ENCODE measurements at places on chromosomes 1 and 21.

DNA sequence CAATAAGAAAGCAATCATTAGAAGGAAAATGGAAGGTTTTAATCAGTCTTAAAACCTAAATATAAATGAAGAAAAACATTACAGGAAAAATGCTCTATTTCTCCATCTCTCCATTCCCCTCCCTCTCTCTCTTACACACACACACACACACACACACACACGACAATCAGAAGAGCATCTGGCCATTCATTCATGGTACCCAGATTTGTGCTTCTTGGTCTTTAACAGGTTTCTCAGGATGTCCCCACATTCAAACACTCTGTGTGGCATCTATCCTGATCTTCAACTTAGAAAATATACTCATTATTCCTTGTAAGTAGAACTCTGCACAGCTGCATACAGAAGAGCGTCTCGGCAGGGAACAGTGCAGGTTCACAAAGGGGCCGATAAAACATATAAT is 779 bp downstream of the LRRC40 start:
- DNase-seq: peak; percentile 42

- no peak for DNase-seq
These were observed 138.9 kb upstream of the SOD1 start for GRCh38 chr21:31520561-31521098.

DNA sequence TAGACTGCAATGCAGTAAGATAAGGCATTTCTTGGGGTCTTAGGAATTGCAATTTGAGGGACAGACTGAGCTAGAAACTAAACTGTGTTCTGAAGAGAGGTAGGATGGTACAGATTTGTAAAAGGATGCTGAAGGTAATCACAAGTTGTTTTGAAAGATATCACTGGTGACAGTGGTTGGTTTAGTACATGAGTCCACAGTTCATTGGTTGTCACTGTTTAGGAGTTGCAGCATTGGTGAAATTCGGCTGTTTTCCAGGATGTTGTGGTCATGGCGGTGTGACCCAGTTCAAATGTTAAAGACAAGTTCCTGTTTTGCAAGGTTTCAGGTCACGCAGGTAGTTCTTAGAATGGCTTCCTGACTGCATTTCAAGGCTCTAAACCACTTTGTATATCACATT is 292.8 kb upstream of the B3GALT2 start:
- no peak for DNase-seq

DNA sequence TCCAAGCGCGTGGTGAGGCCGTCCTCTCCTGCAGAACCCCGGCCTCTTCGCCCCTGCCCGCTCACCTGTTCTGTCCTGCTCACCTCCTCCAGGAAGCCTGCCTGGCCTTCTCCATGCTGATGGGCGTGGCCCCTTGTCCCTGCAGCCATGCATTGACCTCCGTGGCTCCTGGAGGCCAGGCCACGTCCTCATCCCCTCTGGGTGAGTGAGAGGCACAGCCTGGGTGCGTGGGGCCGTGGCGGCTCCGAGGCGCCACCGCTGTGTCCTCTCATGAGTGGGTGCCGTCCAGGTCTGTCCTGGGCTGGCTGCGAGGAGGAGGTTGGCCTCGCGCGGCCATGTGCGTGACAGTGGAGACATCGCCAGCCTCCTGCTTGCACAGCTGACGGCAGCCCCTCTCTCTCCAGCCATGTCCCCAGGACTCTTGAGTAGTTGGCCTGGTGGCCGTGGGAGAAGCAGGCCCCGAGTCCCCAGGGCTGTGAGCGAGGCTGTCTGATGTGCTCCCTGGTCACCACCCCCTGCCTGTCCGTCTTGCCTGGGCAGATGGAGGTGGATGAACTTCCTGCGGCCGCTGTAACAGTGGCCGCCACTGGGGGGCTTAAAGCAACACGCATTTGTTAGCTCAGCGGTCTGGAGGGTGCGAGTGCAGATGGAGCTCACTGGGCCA is 58.1 kb downstream of the PRKCZ start:
- DNase-seq: no peak

- DNase-seq: no peak
These were observed 177.3 kb downstream of the CHRM3 start for GRCh38 chr1:239563681-239564080.

DNA sequence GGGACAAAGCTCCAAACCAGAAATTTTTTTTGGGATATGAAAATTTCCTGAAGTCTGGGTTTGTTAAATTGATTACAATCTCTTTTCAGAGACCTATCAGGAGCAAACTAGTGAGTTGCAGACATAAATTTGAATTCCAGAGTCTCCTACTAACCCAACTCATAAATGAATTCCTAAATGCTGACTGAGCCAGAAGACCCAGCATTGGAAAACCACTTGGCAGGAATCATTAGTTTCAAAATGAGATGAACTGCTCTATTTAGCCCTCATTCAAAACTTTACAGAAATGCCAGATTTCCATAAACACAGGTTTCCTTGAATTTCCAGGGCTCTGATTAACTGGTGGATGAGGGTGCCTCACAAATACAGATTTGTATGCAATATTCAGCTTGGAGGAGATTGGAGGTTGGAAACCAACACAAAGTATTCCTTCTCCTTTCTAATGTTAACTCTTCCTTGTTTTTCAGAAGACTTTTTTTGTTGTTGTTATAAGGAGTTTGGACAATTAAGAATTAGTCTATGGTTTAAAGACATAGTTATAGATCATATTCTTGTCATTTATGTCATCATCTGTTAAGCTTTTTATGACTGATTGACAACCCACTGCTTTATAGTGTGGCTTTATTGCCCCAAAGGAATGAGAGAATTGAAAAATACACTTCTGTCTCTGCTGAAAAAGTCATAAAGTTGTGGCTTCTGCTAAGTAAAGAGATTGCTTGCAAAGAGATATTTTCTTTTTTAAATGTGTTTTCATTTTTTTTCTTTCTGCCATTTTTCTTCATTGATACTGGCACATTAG is 222.8 kb downstream of the HLX start:
- DNase-seq: no peak

DNA sequence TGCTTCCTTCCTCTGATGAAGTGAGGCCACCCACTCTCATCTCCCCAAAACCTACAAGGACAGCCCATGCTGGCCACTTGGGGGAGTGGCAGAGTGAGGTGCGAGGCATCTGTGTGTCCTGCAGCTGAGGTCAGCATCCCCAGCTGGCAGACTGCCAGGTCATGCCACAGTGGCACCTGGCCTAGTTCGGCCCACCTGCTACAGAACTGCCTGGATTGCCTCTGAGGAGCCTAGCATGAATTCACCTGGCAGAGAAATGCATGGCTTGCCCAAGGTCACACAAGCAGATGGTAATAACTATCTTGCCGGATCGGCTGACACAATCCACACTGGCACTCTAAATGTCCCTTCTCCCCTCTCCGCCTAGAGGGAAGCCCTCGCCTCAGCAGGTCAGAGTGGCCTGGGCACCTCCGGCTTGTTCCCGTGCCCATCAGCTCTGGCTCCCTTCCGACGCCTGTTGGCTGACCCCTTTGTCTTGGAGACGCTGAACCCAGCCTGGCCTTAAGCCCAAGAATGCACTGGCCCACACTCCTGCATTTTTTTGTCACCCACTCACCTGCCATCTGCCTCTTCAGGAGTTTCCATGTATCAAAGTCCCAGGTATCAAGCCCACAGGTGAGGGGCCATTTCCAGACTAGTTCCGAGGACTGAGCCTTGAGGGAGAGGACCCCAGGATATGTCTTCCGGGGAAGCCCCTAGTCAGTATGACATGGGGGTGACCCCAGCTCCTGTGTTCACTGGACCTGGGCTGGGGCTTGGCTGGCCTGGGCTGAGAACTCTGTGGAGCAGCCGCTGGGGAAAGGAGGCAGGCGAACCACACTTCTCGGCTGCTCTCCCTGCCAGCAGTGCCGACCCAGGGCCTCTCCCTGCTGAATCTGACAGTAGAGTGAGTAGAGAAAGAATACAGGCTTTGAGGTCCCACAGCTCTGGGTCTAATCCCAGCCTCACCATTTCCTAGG is 21.7 kb downstream of the ECE1 start:
- DNase-seq: peak; percentile 28

DNA sequence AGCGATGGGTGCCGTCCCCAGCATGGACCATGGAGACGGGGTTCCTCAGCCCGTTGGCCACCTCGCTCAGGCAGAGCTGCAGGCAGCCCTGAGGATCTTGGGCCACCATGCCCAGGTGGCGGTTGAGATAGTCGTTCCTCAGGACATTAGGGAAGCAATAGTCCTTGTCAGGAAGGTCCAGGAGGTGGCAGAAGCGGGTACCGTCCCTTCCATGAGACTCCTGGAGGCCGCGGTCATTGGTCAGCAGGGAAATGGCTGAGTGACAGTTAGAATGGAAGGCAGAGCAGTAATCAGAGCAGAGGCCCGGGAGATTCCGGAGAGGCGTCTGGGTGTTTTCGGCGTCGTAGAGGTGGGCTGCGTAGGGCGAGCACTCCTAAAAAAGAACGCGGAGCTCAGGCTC is 4.1 kb downstream of the HHIPL2 start:
- DNase-seq: no peak

DNA sequence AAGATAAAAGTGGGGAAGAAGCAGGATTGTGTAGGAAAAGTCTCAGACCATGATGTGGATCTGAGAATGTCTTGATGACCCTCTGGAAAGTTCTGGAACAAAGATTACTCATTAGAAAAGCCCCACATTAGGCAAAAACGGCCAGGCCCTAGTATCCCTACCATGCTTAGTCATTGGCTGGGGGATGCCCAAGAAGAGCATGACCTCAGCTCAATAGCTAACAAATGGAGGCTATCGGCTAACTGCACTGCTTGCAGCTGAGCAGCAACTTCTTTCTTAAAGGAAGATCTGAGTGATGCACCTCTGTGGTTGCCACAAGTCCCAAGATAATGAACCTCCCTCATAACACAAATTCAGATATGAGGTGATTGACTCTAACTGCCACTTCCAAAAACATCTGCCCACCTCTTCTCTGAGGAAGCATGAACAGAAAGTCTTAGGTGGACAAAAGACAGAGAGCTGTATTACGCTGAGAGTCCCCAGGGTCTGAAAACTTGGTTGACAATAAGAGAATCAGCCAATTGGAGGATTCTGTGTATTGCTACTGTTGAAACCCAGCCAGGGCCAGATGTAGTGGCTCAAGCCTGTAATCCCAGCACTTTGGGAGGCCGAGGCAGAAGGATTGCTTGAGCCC is 64.6 kb upstream of the AK4 start:
- no peak for DNase-seq

DNA sequence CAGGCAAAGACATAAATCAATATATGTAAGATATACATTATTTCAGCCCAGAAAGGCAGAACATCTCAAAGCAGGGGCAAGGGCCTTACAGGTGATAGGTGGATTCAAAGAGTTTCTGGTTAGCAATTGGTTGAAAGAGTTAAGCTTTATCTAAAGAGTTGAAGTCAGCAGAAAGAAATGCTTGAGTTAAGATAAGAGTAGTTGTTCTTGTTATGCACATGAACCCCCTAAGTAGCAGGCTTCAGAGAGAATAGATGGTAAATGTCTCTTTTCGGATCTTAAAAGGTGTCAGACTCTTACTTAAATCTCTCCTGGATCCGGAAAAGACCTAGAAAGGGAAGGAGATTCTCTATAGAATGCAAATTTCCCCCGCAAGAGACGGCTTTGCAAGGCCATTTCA is 8.3 kb upstream of the ZBTB40 start:
- no peak for DNase-seq

- DNase-seq: peak; percentile 94
These were observed 4.8 kb downstream of the ATP1A1 start for GRCh38 chr1:116377541-116378529.

GRCh38 chr1:230403442-230403841 is 22.7 kb downstream of the PGBD5 start:
- DNase-seq: no peak
